ENCODE measurements at places on chromosomes 5 and 9. TPM values are rescaled to one million over a fixed set of nuclear protein-coding genes. Genes with fewer than 3 reads are reported as not detected.

DNA sequence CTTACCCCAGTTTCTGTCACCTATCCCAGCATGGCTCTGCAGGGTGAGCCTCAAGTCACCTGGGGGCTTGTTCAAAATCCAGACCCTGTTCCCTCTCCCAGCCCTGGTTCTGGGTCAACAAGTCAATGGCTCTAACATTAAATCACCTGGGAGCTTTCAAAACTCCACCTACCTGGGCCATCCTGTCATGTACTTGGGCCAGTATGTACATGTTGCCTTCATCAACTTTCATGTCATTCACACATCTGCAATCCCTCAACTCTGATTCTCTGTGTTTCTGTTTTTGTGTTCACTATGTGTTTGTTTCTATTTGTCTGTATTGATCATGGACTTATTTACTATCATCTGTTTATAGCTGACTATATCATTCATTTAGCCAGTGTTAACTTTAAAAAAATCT, 2.1 kb upstream of the SH3GLB2 start:
- no peaks in the 10 kb centered on the region for H3K36me3 ChIP-seq
- H3K4me3 ChIP-seq = no peak overlapping the region
- DNase-seq = no peak
- H3K27ac ChIP-seq = no peak overlapping the region
- peaks cover 26% of the 10 kb centered on the region for H3K4me1 ChIP-seq

Gene CSF2
- 0.55 TPM for total RNA-seq

DNA sequence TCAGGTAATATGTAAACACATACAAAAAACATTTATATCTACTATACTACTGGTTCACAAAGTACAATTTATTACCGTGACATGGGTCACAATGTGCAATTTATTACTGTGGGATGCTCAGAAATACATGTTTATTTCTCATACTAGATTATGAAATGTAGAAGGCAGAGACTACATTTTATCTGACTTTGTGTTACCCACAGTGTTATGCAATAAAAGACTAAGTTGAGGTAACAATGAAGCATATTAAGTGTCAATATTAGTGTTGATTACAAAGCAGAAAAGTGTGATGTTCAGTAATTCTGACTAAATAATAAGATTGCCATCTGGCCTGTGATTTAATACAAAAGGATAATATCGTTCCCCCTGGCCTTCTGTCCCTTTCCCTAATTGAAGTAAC, 42.4 kb downstream of the CPLANE1 start:
- no peak overlapping the region for H3K27ac ChIP-seq
- H3K36me3 ChIP-seq = peaks cover 21% of the 10 kb centered on the region
- no peak for DNase-seq
- no peaks in the 10 kb centered on the region for H3K27me3 ChIP-seq
- H3K4me1 ChIP-seq = peaks cover 4% of the 10 kb centered on the region

DNA sequence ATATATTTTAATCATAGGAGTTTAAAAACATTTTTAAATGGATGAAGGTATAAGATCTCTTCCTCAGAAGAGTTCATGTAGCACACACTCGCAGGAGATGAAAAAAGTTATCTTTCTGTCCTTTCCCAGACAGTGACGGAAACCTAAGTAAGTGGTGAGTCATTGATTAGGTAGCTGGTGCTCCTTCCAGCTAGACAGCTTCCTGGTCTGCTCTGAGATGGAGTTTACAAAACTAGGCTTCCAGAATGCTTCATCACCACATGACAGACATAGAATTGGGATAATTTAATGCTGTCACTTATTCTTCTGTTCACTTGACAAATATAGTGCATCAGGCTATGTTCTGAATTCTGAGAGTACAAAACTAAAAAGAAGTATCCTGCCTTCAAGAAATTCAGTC, 2393.0 kb upstream of the C9orf72 start:
- no peak overlapping the region for H3K27ac ChIP-seq
- DNase-seq = no peak
- H3K36me3 ChIP-seq = no peaks in the 10 kb centered on the region

DNA sequence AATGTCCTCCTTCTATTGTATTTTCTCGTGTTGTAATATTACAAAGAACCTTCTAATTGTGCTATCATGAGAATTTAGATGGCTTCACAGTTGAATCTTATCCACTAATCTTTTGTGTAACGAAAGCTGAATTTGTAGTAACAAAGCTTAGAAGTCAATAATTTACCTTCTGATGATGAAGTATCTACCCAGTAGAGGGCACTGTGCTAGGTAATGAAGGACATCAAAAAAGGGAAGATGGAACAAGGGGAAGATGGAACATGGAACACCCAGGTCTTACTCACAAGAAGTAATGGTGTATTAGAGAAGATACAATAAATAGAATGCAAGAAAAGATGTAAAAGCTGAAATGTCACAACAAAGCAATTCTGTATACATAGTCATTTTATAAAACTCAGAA, 131.0 kb upstream of the CCNG1 start:
- H3K4me1 ChIP-seq = no peaks in the 10 kb centered on the region
- H3K4me3 ChIP-seq = no peak overlapping the region
- H3K27me3 ChIP-seq = no peaks in the 10 kb centered on the region
- no peaks in the 10 kb centered on the region for H3K36me3 ChIP-seq
- no peak overlapping the region for H3K27ac ChIP-seq

All from activated CD8-positive, alpha-beta T cell treated with anti-CD3 and anti-CD28 coated beads, Interleukin-2, amount 10 ng/mL, durations not matched to agents 7 days and 5 days (primary cell).